ENCODE measurements at places on chromosomes 6 and 20.
A peak's percentile ranks its signal among the peaks of the same experiment; 100 is the strongest.

GRCh38 chr6:11011787-11012234 is 32.3 kb downstream of the ELOVL2 start:
- peak; percentile 24 for DNase-seq

DNA sequence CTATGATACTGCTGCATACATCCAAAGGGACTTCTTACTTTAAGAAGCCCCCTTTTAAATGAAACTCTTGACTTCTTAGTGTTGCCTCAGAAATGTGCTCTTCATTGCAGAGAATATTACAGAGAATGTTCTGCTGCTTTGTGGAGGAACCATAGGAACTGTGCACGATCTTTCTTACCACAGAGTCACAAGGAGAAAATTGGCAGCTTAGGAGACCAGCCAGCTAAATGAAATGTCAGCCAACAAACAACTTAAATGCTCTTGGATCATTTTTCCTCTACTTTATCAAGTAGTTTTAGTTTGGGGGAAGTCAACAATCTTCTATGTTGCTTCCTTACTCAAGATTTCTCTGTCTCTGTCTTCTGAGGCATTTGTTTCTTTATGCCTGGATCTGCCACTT is 125.9 kb upstream of the MLIP start:
- no peak for DNase-seq

GRCh38 chr6:6176127-6176526 is 144.3 kb downstream of the F13A1 start:
- no peak for DNase-seq

DNA sequence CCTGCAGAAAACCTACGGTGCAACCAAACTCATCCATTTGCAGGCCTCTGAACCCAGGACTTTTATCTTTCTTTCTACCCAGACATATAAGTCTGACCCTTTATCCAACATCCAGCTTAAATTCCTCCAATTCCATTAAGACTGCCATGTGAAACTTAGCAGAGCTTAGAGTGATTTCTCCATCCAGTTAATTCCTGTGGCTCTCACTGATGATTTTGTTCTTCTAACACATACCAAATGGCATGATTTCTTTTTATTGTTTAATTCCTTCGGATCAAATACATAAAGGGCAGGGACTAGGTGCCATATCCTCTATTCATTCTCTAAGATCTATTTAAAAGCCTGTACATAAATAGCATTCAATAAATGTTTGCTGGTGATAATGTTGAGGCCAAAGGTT is 92.9 kb downstream of the TASP1 start:
- peak; percentile 7 for DNase-seq

DNA sequence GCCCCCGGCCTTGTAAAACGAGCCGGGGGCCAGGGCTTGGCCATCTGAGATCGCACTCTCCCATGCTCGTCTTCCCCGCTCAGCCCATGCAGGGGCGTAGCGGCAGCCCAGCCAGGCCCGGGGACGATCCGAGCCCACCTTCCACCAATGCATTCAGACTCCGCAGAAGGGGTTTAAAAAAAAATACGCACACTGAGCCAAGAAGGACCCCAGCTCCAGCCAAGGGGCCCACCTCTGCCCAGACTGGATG is 320 bp downstream of the GSTA4 start:
- DNase-seq, result no peak

GRCh38 chr6:167399599-167399998 is 74.7 kb downstream of the TTLL2 start:
- DNase-seq, result no peak

- no peak for DNase-seq
Observed at GRCh38 chr6:124078169-124078568, 274.5 kb downstream of the NKAIN2 start.

DNA sequence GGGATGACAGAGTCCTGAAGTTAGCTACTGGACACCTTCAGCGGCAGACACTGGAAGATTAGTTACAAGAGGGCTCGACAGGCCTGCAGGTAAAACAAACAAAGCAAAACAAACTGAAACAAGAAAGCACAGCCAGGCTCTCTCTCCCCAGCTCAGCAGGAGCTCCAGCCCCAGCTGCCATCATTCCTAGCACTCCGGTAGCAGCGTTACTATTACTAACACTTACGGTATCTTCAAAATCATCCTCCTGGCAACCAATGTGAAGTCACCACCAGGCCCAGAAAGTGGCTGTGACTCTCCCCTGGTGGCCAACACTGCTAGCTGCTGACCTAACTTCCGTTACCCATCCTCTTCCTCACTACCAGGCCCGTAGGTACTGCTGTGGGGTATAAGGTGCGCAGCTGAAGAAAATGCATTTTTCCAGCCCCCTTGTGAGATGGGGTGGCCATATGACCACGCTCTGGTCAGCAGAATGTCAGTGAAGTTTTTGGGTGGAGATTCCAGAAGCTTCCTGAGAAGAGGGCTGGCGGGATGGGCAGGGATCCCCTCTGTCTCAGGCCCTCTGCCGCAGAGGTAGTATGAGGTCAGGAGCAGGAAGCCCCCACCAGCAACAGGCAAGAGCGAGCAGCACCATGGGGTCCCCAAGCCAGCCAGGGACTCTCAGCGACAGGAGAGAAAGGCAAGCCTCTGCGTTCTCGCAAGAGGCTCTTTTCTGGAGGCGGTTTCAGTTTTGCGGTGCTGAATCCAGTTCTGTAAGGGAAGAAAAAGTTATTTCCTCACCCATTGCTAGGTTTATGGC is 37.4 kb upstream of the TBXT start:
- DNase-seq, result no peak

- DNase-seq, result no peak
Observed at GRCh38 chr20:23358923-23359593, 2.9 kb upstream of the GZF1 start.

GRCh38 chr6:41332241-41332640 is 3.2 kb upstream of the NCR2 start:
- no peak for DNase-seq

Data from fibroblast of skin of scalp (primary cell).